A549 treated with Hydrocortisone at 1 μM for 4 hours (cell line): ENCODE measurements at places on chromosomes 2 and 18. TPM values are rescaled to one million over a fixed set of nuclear protein-coding genes. Genes with fewer than 3 reads are reported as not detected.

KCNJ3 gene
- total RNA-seq = not detected in 5 replicates

PAIP2B gene
- 0.22 to 0.31 TPM (median 0.27 TPM) in 5 replicates for total RNA-seq

AGXT gene
- not detected in 5 replicates for total RNA-seq

MC4R gene
- total RNA-seq = not detected in 5 replicates

TMEM163 gene
- total RNA-seq = 0.06 to 0.22 TPM (median 0.16 TPM) in 5 replicates

LYG1 gene
- total RNA-seq = 0.86 to 2.0 TPM (median 1.5 TPM) in 5 replicates

SGPP2 gene
- 0.48 to 0.59 TPM (median 0.56 TPM) in 5 replicates for total RNA-seq

DHX57 gene
- total RNA-seq = 16.5 to 25.0 TPM (median 19.2 TPM) in 5 replicates

SOX11 gene
- not detected in 5 replicates for total RNA-seq

SLC9A2 gene
- total RNA-seq = 2.8 to 3.8 TPM (median 3.0 TPM) in 5 replicates

PPP1R1C gene
- total RNA-seq = 0.86 to 2.2 TPM (median 2.0 TPM) in 5 replicates

CRACDL gene
- 3.9 to 4.3 TPM (median 4.0 TPM) in 5 replicates for total RNA-seq

ANKRD53 gene
- total RNA-seq = 0.11 to 0.12 TPM in 2 of 5 replicates, not detected in the others

ACTG2 gene
- 0.20 to 0.39 TPM (median 0.25 TPM) in 5 replicates for total RNA-seq

INPP4A gene
- 6.0 to 9.3 TPM (median 8.9 TPM) in 5 replicates for total RNA-seq

SMYD1 gene
- not detected in 5 replicates for total RNA-seq

ADRA2B gene
- total RNA-seq = 0.06 to 0.17 TPM (median 0.09 TPM) in 5 replicates

SLC19A3 gene
- 2.1 to 2.6 TPM (median 2.4 TPM) in 5 replicates for total RNA-seq

EVX2 gene
- total RNA-seq = not detected in 5 replicates

TMEM247 gene
- total RNA-seq = not detected in 5 replicates

SPATA3 gene
- not detected in 5 replicates for total RNA-seq

TFPI gene
- total RNA-seq = 39.7 to 63.5 TPM (median 50.6 TPM) in 5 replicates

PLA2R1 gene
- 1.6 to 2.7 TPM (median 2.4 TPM) in 5 replicates for total RNA-seq

HNMT gene
- total RNA-seq = 0.47 to 1.4 TPM (median 0.98 TPM) in 5 replicates

CACNB4 gene
- 0.09 to 0.26 TPM (median 0.15 TPM) in 5 replicates for total RNA-seq

IL1B gene
- total RNA-seq = 0.06 to 0.26 TPM (median 0.18 TPM) in 5 replicates

ITPRIPL1 gene
- not detected in 5 replicates for total RNA-seq

SERPINB2 gene
- total RNA-seq = 0.07 to 0.12 TPM (median 0.07 TPM) in 3 of 5 replicates, not detected in the others

ABHD1 gene
- 0.82 to 2.0 TPM (median 1.4 TPM) in 5 replicates for total RNA-seq

MPP4 gene
- total RNA-seq = 0.03 to 0.15 TPM (median 0.07 TPM) in 5 replicates

ALPI gene
- 0.05 TPM in 2 of 5 replicates, not detected in the others for total RNA-seq

CROCC2 gene
- not detected in 5 replicates for total RNA-seq

CAVIN2 gene
- 35.0 to 72.9 TPM (median 54.7 TPM) in 5 replicates for total RNA-seq

DUSP2 gene
- total RNA-seq = 0.17 to 0.45 TPM (median 0.38 TPM) in 5 replicates

CDH7 gene
- not detected in 5 replicates for total RNA-seq

CNDP2 gene
- total RNA-seq = 79.1 to 106 TPM (median 82.9 TPM) in 5 replicates

TYMS gene
- 168 to 180 TPM (median 169 TPM) in 5 replicates for total RNA-seq

TMEM182 gene
- total RNA-seq = 2.6 to 5.4 TPM (median 4.4 TPM) in 5 replicates

CD8B2 gene
- not detected in 5 replicates for total RNA-seq

SDC1 gene
- total RNA-seq = 165 to 194 TPM (median 181 TPM) in 5 replicates

TSPYL6 gene
- not detected in 5 replicates for total RNA-seq

C2orf66 gene
- total RNA-seq = 0.06 to 0.07 TPM in 2 of 5 replicates, not detected in the others

COL6A3 gene
- total RNA-seq = 0.14 to 0.43 TPM (median 0.36 TPM) in 5 replicates

PRKAG3 gene
- not detected in 5 replicates for total RNA-seq

ARHGAP15 gene
- not detected in 5 replicates for total RNA-seq

NYAP2 gene
- total RNA-seq = 0.02 TPM in 1 of 5 replicates, not detected in the others

MYL12A gene
- total RNA-seq = 292 to 336 TPM (median 321 TPM) in 5 replicates

NT5C1B gene
- total RNA-seq = not detected in 5 replicates

DPP10 gene
- total RNA-seq = not detected in 5 replicates

CCDC102B gene
- total RNA-seq = 0.18 to 0.81 TPM (median 0.28 TPM) in 4 of 5 replicates, not detected in the other

ANKRD30BL gene
- total RNA-seq = not detected in 5 replicates

VWA3B gene
- 0.15 to 0.29 TPM (median 0.26 TPM) in 3 of 5 replicates, not detected in the others for total RNA-seq

UGT1A3 gene
- 0.06 to 0.20 TPM (median 0.14 TPM) in 4 of 5 replicates, not detected in the other for total RNA-seq

IL36RN gene
- total RNA-seq = 0.14 TPM in 1 of 5 replicates, not detected in the others

SPC25 gene
- total RNA-seq = 17.2 to 22.0 TPM (median 18.9 TPM) in 5 replicates
